ENCODE measurements at places on chromosomes 7 and 10. TPM values are rescaled to one million over a fixed set of nuclear protein-coding genes. Genes with fewer than 3 reads are reported as not detected.
A peak's percentile ranks its signal among the peaks of the same experiment; 100 is the strongest.

DNA sequence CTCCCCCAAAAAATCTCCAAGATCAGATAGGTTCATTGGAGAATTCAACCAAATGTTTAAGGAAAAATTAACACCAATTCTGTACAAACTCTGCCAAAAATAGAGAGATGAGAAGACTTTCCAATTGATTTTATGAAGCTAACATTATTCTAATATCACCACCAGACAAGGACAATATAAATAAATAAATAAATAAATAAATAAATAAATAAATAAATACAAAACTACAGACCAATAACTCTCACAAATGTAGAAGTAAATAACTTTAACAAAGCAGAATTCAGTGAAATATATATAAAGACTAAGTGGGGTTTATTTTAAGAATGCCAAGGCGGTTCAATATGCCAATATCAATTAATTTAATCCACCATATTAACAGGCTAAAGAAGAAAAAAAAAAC lies 425.9 kb upstream of the GHITM start:
- DNase-seq, result no peak

- no peak for DNase-seq
Observed at GRCh38 chr7:5200561-5201235, 10.7 kb downstream of the WIPI2 start.

DNA sequence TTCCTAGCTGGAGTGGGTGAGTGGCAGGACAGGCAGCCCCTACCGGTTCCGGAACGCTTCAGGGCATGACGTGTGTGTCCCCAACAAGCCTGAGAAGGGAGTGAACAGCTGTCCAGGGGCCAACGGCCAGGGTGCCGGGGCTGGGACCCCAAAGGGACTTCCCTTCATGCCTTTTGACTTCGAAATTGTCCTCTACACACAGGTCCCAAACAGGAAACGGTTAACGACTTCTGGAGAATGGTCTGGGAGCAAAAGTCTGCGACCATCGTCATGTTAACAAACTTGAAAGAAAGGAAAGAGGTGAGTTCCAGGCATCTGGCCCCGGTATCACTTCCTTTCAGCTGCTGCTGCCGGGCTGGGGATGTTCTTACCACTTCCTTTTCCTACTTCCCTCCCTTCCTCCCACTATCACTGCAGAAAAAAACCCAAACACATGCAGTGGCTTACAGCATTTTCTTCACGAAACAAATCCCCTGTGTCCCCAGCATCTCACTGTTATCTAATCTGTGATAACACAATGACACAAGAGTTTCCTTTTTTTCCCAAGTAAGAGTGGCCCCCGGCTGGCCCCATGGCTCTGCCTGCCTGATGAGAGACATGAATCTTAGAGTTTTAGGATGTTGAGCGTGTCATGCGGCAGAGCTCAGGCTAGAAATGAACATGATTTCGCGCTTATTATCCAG lies 63.2 kb downstream of the MKI67 start:
- DNase-seq, result peak; percentile 64

DNA sequence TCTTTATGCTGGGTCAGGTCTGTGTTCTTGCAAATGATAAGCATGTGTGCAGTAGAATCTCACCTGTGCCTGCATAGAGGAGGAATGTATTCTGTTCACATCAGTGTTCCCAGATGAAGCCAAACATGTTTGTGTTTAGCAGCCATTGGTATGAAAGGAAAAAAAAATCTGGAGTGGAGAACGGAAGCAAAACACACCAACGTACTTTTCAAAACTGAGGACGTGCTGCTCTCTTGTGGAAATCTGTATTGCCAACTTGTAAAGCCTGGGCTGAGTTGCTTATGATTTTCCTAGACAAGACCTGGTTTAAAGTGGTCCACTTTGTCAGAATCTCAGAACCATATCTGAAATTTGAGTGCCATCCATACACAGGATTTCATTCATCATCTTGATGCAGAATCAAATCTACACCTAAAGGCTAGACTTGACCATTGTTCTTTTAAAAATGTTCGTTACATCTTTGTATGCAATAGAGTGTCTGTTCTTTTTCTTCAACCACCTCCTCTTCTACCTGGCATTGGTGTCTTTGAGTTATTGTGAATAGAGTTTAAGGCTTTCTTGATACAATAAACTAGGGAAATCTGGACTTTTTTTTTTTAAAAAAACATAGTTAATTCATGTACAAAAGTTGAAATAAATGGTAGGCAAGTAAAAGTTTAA lies 367.7 kb downstream of the PHF14 start:
- no peak for DNase-seq

NRP1 gene
- 2.0 TPM for total RNA-seq

IFIT5 gene
- 44.0 TPM for total RNA-seq

SEC61G gene
- 170 TPM for total RNA-seq

FZD1 gene
- 0.08 TPM for total RNA-seq

DNA sequence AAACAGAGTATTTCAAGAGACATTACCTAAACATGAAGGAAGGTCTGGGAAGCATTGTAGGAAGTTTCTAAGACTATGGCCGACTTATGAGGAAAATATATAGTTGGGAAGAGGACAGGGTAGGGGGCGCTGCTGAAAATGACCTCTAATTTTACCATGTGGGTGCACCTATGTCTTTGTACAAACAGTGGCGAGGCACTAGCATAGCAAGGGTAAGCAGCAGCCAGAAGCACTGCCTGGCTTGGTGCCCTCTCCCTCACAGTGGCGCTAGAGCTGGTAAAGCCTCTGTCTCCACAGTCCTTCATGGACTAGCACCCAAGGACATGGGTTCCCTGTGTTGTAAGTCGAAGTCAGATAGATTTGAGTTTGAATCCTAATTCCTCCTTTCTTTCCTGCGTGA lies 461.2 kb downstream of the INHBA start:
- no peak for DNase-seq

GRCh38 chr7:155759740-155760430 lies 52.4 kb downstream of the SHH start:
- DNase-seq, result no peak

- DNase-seq, result no peak
Observed at GRCh38 chr10:16681521-16681920, 135.7 kb downstream of the RSU1 start.

ICA1 gene
- total RNA-seq, result 2.2 TPM

DNA sequence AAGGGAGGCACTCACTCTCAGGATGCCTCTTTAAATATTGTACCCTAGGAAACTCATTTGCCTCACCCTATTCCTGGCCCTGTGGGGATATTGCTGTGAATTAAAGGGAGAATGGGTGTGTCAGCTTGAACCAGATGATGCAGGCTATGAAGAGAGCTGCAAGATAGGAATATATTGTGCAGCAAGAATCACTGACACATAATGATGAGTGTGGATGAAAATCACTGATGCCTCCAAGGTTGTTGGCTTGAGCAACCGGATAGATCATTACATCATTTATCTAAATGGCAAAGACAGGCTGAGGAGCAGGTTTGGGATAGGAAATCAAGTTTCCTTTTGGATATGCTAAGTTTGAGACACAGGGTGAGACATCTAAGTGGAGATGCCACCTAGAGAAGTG lies 6.2 kb downstream of the SLC26A4 start:
- no peak for DNase-seq

- DNase-seq, result no peak
Observed at GRCh38 chr10:62047228-62047892, 145.9 kb downstream of the ARID5B start.

- no peak for DNase-seq
Observed at GRCh38 chr10:7053195-7053594, 357.6 kb downstream of the SFMBT2 start.

TBC1D12 gene
- 0.28 TPM for total RNA-seq

DNA sequence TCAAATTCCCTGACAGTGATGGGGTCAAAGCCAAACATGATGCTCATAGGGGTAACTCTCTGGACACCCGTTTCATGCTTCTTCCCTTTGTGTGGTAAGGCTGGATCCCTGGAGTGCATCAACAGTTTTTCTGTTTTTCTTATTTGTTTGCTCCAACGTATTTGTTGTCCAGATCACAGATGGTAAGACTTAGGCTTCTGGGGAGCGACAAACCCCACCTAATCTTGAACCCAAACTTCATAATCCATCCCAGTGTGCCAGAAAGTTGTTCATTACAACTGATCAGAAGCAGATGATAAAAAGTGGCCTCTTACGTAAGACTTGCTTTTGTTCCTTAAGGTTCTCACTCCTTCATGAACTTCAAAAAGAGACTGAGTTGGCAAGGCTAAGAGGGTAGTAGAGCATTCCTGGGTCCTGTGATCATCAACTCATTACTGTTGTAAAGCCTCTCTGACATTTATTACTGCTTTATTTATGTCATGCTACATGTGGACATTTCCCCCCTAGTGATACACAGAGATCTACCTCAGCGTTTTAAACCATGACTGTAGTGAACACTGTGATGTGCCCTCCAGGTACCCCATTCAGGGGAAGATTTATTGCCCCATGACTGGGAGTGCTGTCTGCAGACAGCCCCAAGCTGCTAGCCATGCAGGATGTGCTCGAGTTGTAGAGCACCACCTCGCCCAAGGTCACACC lies 125.6 kb downstream of the CCDC71L start:
- no peak for DNase-seq

FZD8 gene
- 0.65 TPM for total RNA-seq

DNA sequence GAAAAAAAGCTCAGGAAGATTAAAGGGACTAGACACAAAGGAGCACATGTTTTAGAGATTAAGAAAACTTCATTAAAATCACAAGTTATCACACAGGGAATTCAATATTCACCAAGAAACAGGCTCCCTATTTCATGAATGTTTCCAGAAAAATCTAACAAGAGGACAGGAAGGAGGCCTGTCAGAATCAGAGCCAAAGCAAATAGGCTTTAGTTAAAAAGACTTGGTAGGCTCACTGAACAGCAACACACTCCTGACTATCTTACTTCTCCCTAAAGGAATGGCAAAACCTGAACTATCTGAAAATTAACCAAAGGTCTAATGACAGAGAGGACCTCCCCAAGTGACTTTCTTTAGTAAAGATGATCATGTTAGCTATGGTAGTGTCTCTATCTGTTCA lies 188.3 kb upstream of the MEOX2 start:
- DNase-seq, result no peak

DNA sequence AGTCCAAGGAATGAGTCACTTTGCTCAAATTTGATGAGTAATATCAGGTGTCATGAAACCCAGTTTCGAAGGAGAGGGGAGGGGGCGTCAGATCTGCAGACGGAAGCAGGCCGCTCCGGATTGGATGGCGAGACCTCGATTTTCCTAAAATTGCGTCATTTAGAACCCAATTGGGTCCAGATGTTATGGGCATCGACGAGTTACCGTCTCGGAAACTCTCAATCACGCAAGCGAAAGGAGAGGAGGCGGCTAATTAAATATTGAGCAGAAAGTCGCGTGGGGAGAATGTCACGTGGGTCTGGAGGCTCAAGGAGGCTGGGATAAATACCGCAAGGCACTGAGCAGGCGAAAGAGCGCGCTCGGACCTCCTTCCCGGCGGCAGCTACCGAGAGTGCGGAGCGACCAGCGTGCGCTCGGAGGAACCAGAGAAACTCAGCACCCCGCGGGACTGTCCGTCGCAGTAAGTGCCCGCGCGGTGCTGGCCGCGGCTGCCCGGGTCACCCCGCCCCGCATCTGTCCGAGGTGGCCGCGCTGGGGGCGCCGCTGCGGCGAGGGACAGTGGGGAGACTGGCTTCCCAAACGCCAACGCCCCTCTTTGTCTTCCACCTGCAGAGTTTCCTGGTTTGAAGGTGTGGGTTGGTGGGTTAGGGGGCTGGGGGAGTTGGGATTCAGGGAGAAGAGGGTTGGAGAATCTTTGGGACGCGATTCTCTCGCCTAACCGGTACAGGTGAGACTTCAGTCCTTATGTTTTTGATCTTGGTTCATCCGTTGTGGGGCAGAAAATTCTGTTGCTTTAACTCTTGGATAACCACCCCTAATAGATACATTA lies at the start of gene TAC1:
TSS of gene TAC1 (plus strand) at position 351 of the 829 bp plus-strand sequence. CDS start 527 bp downstream, outside the sequence.
- DNase-seq, result no peak

PPP1R3C gene
- total RNA-seq, result not detected

GRM3 gene
- not detected for total RNA-seq

DNA sequence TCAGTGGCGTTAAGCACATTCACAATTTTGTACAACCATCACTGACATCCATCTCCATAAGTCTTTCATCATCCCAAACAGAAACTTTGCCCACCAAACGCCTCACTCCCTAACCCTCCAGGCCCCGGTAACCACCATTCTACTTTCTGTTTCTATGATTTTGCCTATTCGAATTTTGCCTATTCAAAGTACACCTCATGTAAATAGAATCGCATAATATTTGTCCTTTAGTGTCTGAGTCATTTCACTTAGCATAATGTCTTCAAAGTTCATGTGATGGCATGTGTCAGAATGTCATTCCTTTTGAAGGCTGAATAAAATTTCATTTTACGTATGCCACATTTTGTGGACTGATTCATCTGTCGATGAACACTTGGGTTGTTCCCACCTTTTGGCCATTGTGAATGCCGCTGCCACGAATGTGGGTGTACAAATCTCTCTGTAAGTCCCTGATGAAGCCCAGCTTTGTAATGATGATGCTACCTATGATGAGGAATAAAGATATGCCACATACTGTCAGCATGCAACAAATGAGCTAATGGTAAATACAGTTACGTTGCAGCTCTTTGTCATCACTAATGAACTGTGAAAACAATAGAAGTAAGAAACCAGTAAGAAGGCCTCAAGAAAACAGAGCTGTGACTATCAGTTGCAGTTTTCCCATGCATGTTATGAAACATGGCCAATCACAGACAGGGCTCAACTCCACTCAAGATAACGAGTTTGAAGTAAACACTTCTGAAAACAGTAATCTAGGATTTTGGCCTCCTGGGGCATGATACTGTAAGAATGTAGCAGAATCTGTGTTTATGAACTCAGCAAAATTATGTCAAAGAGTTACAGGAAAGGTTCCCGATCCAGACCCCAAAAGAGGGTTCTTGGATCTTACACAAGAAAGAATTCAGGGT lies 120.0 kb downstream of the ADAM12 start:
- DNase-seq, result no peak

GRCh38 chr7:138632826-138633602 lies 68.1 kb downstream of the SVOPL start:
- no peak for DNase-seq

DNA sequence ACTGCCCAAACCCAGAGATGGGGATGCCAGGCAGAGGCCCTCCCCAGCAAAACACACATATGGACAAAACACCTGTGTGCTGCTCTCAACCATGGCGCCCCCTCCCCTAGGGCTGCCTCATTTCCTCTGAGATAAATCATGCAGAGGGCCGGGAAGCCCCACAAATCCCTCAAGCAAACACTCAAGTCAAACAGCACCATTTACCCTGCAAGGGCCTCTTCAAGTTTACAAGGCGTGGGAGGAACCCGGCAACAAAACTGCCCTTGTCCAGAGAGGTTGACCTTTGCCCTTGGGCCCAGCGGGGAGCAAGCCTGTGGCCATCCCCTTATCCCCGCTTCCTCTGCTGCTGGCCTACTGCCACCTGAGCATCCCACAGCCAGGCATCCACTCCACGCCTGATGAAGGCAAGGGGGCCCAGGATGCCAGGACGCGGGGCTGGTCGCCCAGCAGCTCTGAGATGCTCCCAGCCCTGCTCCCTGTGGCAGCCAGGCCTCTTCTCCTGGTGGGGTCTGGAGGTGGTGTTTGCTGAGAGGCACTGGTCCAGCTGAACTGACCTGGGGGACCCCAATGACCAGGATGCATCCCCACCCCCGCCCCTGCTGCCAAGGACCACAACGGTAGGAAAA lies 77.4 kb downstream of the DLG5 start:
- no peak for DNase-seq

Data from activated CD4-positive, alpha-beta memory T cell treated with anti-CD3 and anti-CD28 coated beads, Interleukin-2, amount 10 ng/mL, durations not matched to agents 7 days and 5 days (primary cell).